ENCODE measurements at places on chromosomes 1 and 21. TPM values are rescaled to one million over a fixed set of nuclear protein-coding genes. Genes with fewer than 3 reads are reported as not detected.

DNA sequence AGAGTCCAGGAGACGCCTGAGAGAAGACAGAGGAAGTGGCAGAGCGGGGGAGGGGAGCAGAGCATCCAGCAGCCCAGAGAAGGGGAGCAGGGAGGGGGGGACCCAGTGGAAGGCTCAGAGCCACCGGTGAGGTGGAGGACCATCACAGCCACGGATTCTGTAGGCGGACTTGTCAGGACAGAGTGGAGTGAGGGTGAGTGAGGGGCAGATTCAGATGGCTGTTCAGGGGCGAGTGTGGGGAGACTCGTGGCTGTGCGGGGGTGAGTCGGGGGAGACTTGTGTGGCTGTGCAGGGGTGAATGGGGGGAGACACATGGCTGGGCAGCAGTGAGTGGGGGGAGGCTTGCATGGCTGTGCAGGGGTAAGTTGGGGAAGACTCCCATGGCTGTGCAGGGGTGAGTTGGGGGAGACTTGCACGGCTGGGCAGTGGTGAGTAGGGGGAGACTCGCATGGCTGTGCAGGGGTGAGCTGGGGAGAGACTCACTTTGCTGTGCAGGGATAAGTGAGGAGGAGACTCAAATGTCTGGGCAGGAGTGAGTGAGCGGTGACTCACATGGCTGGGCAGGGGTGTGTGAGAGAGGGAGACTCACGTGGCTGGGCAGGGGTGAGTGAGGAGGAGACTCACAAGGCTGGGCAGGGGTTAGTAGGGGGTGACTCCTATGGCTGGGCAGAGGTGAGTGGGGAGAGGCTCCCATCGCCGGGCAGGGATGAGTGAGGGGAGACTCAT, 56.8 kb upstream of the ABCG1 start:
- no peak for DNase-seq

- DNase-seq = no peak
Observed at GRCh38 chr1:4305526-4306301, 348.7 kb upstream of the AJAP1 start.

- peak; percentile 49 for DNase-seq
Observed at GRCh38 chr1:181778640-181779260, 282.8 kb downstream of the ZNF648 start.

The GBP1 gene
- total RNA-seq = 10.4 TPM

The INSRR gene
- total RNA-seq = not detected

The PADI6 gene
- total RNA-seq = not detected
